Hematopoietic multipotent progenitor cell treated with erythropoietin and hydrocortisone succinate and interleukin-3 and kit ligand, for 15 days (in vitro differentiated cells): ENCODE measurements at places on chromosomes 7 and 10.

DNA sequence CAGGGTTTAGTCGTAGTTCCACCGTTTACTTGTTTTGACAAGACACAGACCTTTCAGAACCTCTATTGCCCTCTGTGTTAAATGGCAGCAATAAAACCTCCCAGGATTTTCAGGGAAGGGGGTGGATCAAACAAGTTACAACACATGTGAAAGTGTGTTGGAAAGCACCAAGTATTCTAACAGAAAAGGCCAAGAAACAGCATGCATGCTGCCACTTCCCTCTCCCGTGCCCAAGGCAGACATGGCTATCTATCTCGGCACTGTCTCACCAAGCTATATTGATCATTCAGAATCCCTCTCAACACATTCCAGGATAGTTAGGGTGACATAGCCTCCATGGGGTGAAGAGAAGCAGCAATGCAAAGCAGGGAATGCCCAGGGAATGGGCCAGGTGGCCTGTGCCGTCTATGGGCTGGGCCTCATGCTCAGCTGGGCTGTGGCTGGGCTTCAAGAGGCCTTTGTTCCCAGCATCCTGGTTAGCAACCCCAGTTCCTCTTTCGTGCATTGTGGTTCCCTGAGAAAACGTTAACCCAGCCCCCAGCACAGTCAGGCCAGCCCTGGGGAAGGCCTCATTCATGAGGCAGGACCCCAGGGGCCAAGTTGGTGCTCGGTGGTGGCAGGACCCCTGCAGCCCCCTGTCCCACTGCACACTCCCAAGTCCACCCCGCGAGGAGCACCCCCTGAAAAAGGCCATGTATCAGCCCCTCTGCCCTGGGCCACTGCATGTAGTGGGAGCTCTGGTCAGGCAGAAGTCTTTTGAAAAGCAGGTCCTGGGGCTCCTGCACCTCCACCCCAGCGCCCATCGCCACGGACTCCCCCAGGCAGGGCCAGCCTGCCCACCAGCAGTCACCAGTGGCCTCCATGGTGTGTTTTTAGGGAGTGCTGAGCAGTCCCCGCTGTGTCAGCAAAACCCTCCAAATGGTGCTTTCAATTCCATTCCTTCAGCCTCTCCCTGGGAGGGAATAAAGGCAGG lies 25.5 kb downstream of the VSIR start:
- DNase-seq: no peak

GRCh38 chr7:50835156-50835555 lies 52.5 kb upstream of the GRB10 start:
- DNase-seq: no peak

DNA sequence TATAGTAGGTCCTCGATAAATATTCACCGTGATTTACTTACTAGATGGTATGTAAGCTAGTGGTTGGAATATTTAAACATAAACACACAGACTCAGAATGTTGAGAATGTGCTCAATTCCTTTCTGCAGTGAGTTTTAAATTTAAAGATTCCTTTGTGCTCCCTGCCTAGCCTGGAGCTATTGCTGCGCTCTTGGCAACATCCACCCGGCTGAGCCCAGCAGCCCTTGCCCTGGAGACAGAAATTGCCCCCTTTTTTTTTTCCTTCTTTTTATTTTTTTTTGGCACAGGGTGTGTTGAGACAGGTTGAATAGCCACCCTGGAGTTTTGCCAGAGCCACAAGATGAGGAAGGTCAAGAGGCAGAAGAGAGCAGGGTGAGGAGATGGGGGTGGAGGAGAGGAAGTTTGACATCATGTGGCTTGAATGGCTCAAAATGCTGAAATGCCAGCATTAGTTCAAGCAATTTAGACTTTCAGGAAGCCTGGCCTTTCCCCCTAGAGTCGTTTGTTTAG lies 180.8 kb downstream of the PRKCQ start:
- DNase-seq: no peak

DNA sequence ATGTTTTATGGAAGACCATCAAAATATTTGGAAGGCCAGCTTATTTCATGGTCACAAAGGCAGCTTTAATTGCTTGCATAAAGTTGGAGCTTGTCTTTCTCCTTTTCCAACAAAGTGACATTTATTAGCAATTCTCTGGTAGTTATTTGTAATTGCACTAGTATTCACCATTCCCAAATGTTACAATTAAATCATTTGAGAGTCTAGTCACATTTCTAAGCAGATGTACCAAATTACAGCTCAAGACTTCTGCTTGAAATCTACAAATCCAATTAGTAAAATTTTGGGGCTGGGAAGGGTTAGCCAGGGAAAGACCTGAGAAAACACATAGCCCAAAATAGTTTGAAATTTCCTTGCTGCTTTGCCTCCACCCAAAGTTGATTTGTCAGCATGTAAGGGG lies 376.1 kb upstream of the LRGUK start:
- DNase-seq: no peak

DNA sequence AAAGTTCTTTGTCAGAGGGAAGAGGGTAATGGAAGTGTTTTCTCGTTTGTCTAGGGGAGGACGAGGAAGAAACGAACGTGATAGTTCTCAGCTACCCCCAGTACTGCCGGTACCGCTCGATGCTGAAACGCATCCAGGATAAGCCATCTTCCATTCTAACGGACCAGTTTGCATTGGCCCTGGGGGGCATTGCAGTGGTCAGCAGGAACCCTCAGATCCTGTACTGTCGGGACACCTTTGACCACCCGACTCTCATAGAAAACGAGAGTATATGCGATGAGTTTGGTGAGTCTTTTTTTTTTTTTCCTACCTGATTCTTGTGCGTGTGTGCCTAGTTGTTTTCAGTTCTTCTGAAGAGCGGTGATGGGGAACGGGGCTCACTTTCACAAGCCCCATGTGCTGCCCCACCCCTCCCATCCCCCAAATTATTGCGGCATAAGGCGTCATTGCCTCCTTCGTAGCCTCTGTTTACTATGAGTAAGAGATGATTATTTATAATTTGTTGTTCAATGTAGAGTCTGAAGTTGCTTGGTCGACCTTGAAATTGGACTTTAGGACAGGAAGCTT lies 98.6 kb downstream of the ARID5B start:
- DNase-seq: no peak

DNA sequence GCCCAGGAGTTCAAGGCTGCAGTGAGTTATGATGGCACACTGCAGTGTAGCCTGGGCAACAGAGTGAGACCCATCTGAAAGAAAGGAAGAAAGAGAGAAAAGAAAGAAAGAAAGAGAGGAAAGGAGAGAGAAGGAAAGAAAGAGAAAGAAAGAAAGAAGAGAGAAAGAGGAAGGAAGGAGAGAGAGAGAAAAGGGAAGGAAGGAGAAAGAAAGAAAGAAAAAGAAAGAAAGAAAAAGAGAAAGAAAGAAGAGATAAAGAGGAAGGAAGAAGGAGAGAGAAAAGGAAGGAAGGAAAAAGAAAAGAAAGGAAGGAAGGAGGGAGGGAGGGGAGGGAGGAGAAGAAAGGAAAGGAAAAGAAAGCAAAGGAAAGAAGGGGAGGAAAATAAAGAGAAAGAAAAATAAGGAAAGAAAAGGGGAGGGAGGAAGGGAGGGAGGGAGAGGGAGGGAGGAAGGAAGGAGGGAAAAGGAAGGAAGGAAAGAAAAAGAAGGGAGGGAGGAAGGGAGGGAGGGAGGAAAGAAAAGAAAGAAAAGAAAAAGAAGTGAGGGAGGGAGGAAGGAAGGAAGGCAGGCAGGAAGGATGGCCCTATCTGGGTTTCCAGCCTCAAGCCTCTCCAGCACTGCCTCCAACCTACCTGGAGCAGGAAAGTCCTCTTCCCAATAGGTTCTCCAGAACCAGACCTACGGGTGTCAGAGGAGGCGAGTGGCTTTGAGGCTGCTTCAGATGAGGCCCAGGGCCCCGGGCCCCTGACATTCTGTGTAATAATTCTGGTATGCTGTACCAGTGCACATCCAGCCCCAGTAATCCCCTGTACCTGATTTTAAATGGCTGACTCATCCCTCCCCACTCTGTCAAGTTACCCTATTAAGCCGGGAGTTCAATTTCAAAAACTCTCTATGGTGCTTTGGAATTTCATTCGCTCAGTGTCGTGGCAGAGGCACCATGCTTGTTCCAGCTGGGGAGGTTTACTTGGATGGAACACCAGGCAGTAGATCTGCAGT lies 6.8 kb upstream of the PARD3 start:
- DNase-seq: no peak

DNA sequence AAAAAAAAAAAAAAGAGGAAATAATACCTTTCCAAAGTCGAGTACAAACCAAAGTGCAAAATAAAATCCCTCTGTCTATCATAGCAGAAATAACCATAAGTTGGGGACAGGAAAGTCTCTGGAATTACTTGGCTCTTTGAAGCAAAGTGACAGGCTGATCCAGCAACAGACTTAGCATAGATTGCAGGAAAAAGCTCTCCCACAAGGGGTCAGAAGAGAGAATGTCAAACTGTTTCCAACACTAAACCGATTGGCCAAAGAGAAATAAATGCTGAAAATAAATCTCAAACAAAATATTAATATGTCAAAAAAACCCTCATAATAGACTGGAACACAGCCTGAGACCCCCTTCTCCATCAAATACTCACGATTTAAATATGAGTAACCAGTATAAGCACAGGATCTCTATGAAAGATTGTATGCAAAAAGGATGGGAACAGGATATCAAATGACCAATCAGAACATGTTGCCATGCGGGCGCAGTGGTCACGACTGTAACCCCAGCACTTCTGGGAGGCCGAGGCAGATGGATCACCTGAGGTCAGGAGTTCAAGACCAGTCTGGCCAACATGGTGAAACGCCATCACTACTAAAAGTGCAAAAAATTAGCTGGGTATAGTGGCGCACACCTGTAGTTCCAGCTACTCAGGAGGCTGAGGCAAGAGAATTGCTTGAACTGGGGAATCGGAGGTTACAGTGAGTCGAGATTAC lies 1000.7 kb upstream of the LRRN3 start:
- DNase-seq: no peak
